ENCODE measurements at places on chromosomes 6 and 20. TPM values are rescaled to one million over a fixed set of nuclear protein-coding genes. Genes with fewer than 3 reads are reported as not detected.

Gene HLA-DMB
- total RNA-seq = 2.8 TPM

Gene ECHDC1
- total RNA-seq = 47.9 TPM

Gene LTA
- total RNA-seq = 1,366 TPM

Gene RSPO3
- not detected for total RNA-seq

Gene CTCFL
- total RNA-seq = not detected

Gene HLA-F
- 504 TPM for total RNA-seq

Gene LY6G6C
- not detected for total RNA-seq

Gene PPT2
- total RNA-seq = 18.7 TPM

Gene MTFR2
- total RNA-seq = 32.0 TPM

Gene GRIK2
- total RNA-seq = not detected

Gene SCUBE3
- total RNA-seq = not detected

Gene TMEM244
- not detected for total RNA-seq

Gene BHLHE23
- not detected for total RNA-seq

Gene NRSN1
- total RNA-seq = not detected

Gene PARD6B
- 5.6 TPM for total RNA-seq

Gene PPP1R3G
- total RNA-seq = 0.47 TPM

Gene EPPIN
- not detected for total RNA-seq

Gene MCCD1
- not detected for total RNA-seq

Gene KCNK15
- total RNA-seq = 0.09 TPM

Data from activated naive CD4-positive, alpha-beta T cell treated with anti-CD3 and anti-CD28 coated beads, Interleukin-2, amount 50 U/mL, for 72 hours (primary cell).